ENCODE measurements at places on chromosomes 6 and 20.

DNA sequence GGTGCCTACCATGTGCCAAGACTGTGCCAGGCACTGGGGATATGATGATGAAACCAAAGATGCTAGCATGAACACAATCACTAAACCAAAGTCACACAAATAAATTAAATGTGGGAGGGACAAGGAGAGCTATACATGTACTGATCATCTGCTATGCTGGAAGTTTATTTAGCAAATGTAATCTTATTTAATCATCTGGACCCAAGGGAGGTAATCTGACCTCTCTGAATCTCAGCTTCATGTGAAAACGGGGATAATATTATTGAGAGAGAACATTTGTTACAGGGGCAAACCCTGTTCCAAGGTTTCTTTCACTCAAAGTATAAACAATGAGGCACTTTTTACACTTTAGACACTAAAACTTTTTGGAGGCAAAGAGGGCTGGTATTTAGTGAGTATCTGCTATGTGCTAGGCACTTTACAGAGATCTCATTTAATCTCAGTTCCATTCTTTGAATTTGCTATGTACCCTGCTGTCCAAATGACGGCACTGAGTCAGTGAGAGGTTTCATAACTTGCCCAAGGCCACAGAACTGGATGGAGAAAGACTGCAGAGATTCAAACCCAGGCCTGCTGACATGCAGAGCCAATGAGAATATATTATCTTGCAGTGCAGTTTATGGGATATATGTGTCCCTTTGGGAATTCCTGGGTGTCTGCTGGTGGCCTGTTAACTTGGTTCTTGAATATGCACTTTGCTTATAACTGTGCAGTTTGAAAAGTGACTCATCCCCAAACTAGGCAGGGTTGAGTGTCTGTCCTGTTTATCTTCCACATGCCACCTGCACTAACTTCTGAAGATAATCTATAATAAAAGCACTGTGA lies 3.3 kb upstream of the ASXL1 start:
- DNase-seq = no peak

DNA sequence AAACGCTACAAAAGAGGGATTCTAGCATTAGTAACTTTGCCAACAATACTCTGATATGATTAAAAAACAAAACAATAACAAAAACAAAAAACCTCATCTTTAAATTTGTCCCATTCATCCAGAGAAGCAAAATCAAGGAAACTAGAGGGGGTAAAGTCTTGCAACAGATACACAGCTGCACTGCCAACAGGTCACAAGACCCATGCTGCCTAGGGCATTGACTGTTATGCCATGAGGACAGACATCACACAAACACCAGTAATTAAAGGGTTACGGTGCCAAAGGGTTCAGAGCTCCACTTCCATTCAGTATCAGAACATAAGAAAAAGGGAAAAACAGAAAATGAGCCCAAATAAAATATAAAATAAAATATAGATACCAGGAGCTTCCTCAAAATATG lies 1.6 kb downstream of the TBC1D20 start:
- DNase-seq = no peak

DNA sequence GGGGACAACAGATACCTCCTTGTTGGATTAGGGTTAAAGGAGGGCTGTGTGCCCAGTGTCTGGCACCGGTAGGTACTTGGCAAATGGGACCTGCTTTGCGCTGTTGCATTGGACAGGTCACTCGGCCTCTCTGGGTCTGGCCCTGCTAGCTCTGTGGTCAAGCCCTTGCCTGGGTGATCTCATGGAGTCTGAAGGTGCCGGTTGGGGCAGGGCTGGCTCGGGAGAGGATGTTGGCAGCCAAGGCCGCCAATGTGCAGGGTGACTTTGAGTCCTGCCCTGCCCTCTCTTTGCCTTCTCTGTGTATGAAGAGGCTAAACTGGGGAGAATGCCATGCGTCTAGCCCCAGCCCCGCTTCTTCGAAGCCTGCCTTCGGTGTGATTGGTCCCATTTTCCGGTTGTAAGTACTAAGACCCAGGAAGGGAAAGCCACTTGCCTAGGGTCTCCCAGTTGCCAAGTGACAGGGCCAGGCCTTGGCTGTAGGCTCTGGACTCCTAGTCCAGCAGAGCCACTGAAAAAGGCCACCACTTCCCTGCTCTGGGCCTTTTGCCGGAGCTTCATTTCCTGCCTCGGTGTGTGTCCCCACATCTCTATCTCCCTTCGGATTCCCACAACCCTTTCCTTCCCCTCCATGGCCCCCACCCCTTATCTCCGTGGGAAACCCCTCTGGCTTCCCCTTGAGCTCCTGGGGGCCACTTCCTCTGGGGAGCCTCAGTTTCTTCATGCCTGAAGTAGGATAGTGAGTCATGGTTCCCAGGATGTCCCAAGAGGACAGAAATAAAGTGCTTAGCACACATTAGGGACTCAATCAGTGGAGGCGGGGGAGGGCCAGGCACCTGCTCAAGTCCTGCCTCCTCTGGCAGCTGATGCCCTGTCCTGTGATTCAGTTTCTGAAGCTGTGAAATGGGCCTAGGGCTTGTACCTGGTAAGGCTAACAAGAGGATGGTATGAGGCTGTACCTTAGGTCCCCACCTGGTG lies 3.9 kb downstream of the SRC start:
- DNase-seq = no peak

DNA sequence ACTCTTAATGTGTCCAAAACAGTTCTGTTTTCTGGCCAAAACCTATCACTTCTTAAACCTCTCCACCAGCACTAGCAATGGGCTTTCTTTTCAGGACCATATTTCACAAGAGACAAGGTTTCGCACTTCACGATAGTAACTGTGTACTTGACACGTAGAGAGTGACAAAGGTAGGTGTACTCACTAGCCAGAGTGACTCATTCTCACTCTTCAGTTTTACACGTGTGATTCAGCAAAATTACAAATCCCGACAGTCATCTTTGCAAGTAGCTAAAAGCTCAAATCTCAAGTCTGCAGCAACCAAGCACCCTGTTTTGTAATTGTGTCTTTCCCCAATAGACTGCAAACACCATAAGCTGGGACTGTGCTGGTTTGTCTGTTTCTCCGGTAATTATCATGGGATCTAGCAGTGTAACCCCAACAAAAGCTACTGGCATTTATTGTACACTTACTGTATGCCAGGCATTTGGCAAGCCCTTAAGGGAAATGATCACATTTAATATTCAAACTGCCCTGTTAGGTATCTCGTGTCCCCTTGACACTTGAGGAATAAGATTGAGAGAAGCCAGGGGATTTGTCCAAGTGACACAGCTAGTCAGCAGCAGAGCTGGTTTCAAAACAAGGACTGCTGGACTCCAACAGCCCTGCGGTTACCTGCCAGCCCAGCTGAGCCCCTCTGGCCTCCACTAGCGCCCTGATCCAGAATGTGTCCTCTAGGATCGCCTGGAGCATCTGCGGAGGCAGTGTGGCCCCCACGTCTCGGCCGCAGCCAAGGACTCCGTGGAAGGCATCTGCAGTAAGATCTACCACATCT lies 9.9 kb downstream of the PCIF1 start:
- no peak for DNase-seq

DNA sequence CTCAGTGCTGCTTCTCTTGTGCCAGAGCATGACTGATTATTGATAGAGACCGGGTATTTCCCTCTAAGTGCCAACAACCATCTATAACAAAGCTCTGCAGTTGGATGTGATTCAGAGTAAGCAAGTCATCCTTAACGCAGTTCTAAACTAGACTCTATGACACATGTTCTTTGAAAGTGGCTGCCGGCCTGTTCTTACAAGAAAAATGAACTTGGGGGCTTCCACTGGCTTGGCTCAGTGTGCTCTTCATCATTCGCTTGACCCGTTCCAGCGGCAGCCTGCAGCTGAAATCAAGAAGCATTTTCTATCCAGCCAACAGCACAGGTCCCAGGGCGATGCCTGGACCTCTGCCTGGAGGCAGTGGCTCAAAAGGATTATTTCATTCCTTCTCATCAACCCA lies 29.8 kb downstream of the GFOD1 start:
- DNase-seq = no peak

GRCh38 chr6:149084808-149085556 lies 232.5 kb upstream of the TAB2 start:
- DNase-seq = no peak

- no peak for DNase-seq
Observed at GRCh38 chr20:25985597-25985996, 288.9 kb upstream of the ZNF337 start.

GRCh38 chr6:148345176-148345575 lies 2.5 kb downstream of the SASH1 start:
- no peak for DNase-seq

- DNase-seq = peak; percentile 56
Observed at GRCh38 chr20:38165089-38165965, at the start of gene TGM2. Gene TGM2 (minus strand): TSS chr20:38165270. CDS start chr20:38165198, 72 bp downstream.

DNA sequence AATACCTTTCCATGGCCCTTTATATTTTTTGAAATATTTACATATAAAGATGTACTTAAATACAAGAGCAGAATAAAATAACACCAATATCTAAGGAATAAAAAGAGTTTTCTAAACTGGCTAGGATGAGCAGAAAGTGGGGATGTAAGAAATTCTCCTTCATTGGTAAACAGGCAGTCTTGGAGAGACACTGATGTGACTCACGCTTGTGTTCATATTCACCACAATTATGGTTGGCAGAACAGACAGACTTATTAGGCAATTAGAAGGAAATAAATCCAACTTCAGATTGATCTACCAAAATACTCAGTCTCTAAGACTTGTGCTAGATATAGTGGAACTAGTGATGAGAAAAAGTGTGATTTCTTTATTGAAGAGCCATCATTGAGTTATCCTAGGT lies 463.7 kb downstream of the CDC5L start:
- no peak for DNase-seq

GRCh38 chr20:24699321-24700165 lies 230.1 kb downstream of the SYNDIG1 start:
- DNase-seq = no peak

GRCh38 chr20:22773344-22773743 lies 189.0 kb upstream of the FOXA2 start:
- DNase-seq = no peak

DNA sequence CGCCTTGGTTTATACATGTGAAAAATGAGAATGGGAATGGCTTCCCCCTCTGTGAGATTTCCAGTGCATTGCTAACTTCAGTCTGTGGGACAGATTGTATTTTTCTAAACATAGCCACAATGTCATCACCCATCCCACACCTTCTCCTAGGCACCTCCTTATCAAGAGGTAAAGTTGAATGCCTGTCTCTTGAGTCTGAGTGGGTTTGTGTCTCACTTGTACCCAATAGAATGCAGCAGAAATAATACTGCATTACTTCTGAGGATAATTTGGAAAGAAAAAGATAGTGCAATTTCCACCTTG lies 27.9 kb downstream of the RIN2 start:
- no peak for DNase-seq

DNA sequence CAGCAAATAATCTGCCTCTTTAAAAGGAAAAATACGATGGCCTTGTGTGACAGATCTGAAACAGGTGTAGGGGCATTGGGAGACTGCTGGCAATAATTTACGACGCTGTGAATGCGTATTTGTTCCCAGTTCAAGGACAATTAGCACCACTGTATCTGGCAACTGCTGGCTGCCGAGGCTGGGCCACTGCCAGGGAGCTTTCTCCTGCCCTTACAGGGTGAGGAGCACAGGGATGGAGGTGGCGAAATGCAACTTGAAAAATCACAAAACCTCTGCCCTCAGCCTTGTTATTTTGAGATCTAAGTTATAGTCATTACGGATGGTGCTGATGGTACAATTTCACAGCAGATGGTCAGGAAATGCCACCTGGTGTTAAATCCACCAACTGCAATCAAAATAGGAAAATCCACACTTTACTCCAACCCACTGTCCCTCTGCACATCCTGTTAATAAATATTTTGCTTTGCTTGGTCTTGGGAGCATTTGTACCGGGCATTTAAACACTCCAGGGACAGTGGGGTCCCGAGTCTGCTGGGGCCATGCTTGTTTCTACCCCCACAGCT lies 6.4 kb downstream of the MYLK4 start:
- peak; percentile 12 for DNase-seq

DNA sequence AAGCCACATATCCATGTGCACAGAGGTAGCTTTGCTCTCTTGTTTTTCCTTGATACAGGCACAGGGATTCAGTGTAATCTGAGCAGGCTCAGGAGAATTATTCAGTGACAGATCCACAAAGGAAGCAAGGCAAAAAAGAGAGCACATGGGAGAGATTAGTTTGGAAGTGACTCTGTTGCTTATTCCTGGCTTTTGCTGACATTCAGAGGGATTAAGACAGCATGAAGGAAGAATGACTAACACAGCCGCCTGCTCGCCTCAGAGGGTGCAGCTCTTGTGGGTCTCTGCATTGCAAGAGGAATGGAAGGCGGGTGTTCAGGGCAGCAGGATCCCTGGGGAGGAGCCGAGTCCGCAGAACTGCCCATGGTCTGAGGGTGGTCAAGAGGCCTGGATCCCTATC lies 203.4 kb upstream of the KCNQ5 start:
- DNase-seq = no peak

DNA sequence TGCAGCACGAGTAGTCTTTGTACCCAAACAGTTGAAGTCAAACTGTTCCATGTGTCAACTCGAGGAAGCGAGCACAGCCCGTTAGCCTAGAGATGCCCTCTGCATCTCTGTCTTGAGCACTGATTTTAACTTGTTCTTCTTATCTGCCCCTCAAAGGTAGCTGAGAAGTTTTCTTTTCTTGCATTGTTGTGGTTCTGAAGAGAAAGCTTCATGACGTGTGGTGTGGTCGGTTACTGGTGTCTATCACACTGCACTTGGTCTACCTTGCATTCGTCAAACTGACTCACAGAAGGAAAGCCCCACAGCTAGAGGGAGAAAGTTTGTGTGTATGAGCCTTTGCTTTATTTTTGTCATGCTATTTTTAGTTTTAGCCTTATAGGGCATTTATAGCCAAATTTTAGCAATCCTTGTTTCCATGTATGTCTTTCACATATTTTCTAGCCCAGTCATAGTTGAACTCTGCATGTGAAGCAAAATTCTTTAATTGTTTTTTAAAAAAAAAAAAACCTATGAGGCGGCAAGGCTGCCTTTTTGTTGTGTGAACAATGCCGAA lies 115.1 kb downstream of the JAG1 start:
- no peak for DNase-seq

DNA sequence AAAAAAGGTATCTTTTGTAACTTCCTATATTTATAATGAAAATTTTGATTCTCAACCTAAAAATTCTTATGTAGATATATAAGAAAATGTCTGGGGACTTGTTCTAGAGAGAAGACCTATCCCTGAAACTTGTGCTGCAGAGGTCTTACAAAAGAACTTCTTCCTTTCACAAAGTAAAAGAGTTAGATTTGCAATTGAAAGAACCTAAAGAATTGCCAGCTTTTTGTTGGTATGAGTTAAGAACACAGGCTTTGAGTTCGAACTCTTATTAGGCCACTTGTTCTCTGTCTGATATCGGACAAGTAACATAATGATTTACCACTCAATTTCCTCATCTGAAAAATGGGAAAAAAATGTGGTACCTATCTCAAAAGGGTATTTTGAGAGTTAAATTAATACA lies 162.0 kb upstream of the LAMA2 start:
- no peak for DNase-seq

GRCh38 chr6:106167096-106167814 lies 81.1 kb downstream of the PRDM1 start:
- DNase-seq = no peak

GRCh38 chr6:45707176-45707575 lies 308.5 kb downstream of the CLIC5 start:
- no peak for DNase-seq

Data from NCI-H774 (cell line).